ENCODE measurements at places on chromosomes 3 and 15.

- DNase-seq: peak; percentile 64
Observed at GRCh38 chr3:10228248-10228950, 19.9 kb upstream of the TATDN2 start.

- peak; percentile 58 for DNase-seq
Observed at GRCh38 chr15:71011503-71012155, 103.6 kb upstream of the THSD4 start.

DNA sequence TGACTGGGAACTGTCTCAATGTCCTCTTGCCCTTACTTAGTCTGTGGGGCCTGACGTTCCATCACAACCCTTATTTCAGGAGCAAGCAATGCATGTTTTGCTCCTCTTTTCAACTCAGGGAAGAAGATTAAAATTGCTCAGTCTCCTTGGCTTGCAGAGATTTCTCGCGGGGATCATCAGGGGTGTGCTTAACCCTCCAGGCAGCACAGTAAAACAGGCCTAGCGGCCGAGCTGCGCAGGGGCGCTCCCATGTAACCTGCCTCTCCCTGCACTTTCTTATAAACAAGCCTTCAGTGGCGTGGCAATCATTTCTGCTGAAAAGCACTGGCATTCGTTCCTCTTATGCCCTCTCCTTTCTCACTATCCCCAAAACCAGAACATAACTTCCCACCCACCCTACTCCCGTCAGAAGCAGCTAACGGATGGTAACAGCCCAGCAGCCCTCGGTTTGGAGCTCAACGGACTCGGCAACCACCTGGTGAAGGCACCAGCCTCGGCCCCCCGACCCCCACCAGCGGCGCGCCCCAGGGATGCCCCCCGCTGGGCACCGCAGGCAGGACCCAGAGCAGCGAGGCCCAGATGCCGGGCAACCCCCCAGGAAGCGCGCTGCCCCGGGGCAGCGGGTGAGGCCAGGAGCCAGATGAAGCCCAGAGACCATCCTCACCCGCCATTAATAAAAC lies 1.1 kb downstream of the MCF2L2 start:
- no peak for DNase-seq

- no peak for DNase-seq
Observed at GRCh38 chr3:186220365-186220764, 111.5 kb upstream of the ETV5 start.

DNA sequence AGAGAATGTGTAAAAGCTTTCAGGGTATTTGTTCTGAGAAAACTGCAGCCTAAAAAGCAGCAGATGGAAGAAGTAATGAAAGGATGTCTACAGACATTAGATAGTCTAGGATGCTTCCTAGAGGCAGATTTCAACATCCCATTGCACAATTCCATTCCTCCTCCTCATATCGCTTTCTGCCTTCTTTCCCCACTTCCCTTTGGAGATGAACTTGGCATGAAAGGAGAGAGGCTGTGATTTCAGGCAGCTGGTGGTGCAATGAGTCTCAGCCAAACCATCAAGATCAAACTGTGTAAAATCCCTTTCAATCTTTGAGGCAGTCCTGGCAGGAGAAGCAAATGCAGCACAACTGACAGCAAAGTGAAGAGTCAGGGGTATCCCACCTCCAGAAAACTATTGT lies 438.7 kb upstream of the KCNMB2 start:
- peak; percentile 44 for DNase-seq

GRCh38 chr15:66718220-66718988 lies 16.4 kb downstream of the SMAD6 start:
- no peak for DNase-seq

- peak; percentile 85 for DNase-seq
Observed at GRCh38 chr15:43518197-43518761, 871 bp downstream of the MAP1A start.

GRCh38 chr15:31318429-31318828 lies 8.2 kb upstream of the KLF13 start:
- no peak for DNase-seq

- no peak for DNase-seq
Observed at GRCh38 chr3:33202711-33203457, 15.7 kb downstream of the SUSD5 start.

Data from muscle of leg (tissue), 16 donors.